ENCODE measurements at places on chromosomes 13 and 19.

DNA sequence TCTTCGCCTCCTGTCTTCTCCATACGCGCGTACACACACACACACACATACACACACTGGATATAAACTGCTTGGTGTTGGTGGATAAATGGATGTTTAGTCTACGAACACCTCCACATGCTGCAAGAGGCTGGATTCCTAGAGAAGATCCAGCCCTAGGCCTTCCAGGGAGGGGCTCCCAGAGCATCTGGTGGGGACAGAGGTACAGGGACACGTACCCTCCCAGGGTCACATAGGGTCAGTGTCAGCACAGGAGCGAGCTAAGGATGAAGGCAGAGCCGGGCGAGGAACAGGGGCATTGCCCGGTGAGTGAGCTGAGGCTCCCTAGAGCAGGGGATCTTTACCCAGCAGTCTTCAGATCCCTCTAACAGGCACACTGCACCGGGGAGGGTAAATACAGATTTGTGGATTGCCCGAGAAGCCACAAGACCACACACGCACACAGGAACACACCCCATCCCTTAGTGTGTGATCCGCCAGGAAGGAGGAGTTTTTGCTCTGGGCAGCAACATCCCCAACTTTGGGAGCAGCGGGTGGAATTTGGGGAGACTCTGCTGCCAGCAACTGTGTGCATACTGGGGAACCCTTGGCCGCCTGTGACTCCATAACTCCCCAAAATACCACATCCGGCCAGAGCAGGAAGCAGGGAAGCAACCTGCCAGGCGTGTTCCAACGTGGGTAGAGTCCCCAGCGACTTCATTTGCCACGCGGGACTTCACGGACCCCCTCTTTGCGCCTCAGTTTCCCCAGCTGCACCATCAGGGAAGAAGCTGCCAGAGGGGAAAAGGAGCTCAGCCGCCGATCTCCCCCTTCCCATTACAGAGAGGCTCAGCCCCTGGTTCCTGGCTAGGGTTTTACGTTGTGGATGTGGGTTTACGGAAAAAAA lies 5.8 kb upstream of the TLE2 start:
- DNase-seq: no peak

DNA sequence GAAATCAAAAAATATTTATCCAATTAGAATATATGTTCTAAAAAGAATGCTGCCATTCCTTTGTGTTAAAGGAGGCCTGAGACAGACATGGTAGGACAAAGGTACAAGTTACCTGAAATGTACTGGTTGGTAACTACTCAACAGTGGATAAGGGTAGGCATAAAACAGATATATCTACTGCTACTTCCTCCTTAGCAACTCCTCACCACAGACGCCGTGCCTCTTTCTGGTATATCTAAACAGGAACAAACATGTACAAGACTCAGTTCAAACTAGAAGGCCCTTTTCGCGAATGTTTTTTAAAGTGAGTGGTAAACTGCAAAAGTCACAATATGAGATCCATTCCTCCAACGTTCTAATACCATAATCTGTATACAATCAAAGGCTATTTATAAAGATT lies 86.9 kb downstream of the TBC1D4 start:
- DNase-seq: no peak

- DNase-seq: no peak
These were observed 95.7 kb upstream of the TSHZ3 start for GRCh38 chr19:31444931-31445330.

DNA sequence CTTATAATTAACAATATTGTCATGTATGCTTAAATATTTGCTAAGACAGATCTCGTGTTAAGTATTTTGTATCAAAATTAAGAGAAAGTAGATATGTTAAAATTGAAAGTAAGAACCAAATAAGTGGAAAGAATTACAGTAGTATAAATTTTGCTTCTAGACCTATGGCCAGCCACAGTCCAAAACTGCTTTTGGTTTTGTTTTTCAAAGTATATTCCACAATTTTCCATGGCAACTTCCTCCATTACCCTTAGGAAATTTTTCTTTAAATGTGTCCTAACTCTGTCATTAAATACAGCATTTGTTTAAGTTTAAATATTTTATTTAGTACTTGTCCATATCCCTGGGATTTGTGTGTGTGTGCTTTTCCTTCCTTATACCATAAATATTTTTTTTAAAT lies 689.0 kb downstream of the DIAPH3 start:
- no peak for DNase-seq

All from esophagus squamous epithelium (tissue), 5 donors.